ENCODE measurements at places on chromosomes 3 and 15.
A peak's percentile ranks its signal among the peaks of the same experiment; 100 is the strongest.

DNA sequence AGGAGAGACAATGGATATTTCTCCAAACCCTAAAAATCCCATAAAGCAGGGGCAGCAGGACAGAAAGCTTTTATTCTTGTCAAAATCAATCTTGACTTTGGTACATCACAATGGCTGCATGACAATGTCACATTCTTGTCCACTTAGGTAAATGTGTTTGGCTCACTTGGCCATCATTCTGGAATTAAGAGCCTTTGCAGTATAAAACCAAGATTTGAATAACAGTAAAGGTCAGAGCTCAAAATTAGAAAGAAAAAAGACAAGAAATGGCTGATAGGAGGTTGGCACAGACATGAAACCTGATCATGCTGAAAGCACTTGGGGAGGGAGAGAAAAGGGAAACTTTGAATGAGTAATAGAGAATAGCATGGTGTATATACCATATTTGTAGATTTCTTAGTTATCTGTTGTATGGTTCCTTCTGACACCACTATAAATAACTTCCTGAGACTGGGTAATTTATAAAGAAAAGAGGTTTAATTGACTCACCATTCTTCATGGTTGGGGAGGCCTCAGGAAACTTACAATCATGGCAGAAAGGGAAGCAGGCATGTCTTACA lies 158.5 kb upstream of the SGO1 start:
- no peak for DNase-seq

GRCh38 chr15:31328428-31328968 lies 1.9 kb downstream of the KLF13 start:
- DNase-seq, result peak; percentile 87

GRCh38 chr3:198030125-198030524 lies 70.1 kb downstream of the LMLN start:
- peak; percentile 31 for DNase-seq

DNA sequence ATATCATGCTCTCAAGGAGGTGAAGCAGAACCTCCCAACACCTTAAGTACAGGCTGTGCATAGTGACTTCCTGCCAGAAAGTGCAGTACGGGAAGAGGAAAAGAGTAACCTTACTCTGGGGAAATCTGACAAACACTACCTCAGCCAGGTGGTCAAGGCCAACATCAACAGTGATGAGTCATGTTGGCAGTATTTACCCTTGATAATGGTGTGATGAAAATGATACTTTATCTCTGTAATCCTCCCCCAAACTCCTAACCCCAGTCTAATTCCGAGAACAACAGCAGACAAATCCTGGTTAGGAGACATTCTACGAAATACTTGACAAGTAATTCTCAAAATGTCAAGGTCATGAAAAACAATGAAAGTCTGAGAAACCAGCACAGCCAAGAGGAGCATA lies 26.5 kb downstream of the ANKDD1A start:
- no peak for DNase-seq

GRCh38 chr3:191624299-191624698 lies 163.3 kb downstream of the PYDC2 start:
- no peak for DNase-seq

DNA sequence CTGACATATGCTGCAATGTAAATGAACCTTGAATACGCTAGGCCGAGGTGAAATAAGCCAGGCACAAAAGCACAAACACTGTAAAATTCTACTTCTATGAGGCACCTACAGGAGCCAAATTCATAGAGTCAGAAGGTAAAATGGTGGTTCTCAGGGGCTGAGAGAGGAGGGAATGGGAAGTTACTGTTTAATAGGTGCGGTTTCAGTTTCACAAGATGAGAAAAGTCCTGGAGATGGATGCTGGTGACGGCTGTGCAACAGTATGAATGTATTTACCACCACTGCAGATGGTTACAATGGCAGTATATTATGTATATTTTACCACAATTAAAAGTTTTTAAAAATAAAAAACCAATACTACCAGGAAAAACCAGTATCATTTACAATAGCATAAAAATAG lies 4.0 kb downstream of the TNK2 start:
- DNase-seq, result peak; percentile 42

- DNase-seq, result no peak
These were observed 21.3 kb downstream of the KIF15 start for GRCh38 chr3:44782891-44783290.

GRCh38 chr15:51186181-51186705 lies 91.5 kb upstream of the TNFAIP8L3 start:
- no peak for DNase-seq

GRCh38 chr15:57914350-57915055 lies 151.0 kb downstream of the ALDH1A2 start:
- no peak for DNase-seq

GRCh38 chr3:40366203-40367162 lies 20.5 kb upstream of the ENTPD3 start:
- no peak for DNase-seq

- DNase-seq, result no peak
These were observed 532.8 kb upstream of the TGFBR2 start for GRCh38 chr3:30073622-30074021.

- DNase-seq, result no peak
These were observed 1.1 kb downstream of the TP63 start for GRCh38 chr3:189632242-189632641.

- no peak for DNase-seq
These were observed 14.9 kb downstream of the SEMA5B start for GRCh38 chr3:123012652-123013051.

- no peak for DNase-seq
These were observed 21.0 kb downstream of the C2CD4A start for GRCh38 chr15:62087671-62088352.

DNA sequence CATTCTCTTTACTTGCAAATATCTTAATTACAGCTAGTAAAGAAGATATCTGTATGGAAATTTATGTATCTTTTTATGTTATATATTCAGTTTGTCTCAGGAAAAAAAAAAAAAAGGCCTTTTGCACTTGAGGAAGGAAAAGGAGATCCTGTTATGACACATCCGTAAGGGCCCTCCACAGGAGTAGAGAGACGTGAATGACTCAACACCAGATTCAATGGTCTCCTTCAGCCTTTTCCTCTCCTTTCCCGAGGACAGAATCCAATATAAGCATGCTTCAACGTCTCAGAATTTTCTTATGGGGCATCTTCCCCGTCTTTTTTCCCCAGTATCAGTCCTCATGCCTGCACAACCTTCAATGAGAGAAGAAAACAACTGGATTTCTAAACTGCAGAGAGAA lies 340.3 kb downstream of the NTRK3 start:
- DNase-seq, result no peak
